ENCODE measurements at places on chromosomes 16 and 17.

- DNase-seq = no peak
Observed at GRCh38 chr17:17824783-17825614, 11.8 kb downstream of the SREBF1 start.

- no peak for DNase-seq
Observed at GRCh38 chr16:31861455-31861854, 12.2 kb upstream of the ZNF267 start.

GRCh38 chr16:31697744-31698125 lies 170.0 kb downstream of the AHSP start:
- no peak for DNase-seq

GRCh38 chr17:66786107-66786506 lies 48.8 kb upstream of the CACNG5 start:
- DNase-seq = no peak

- DNase-seq = no peak
Observed at GRCh38 chr16:4393240-4393600, 21.6 kb downstream of the VASN start.

All from cortex of kidney (tissue), 1 donor.